CMK (cell line): ENCODE measurements at places on chromosomes 2 and 18.

DNA sequence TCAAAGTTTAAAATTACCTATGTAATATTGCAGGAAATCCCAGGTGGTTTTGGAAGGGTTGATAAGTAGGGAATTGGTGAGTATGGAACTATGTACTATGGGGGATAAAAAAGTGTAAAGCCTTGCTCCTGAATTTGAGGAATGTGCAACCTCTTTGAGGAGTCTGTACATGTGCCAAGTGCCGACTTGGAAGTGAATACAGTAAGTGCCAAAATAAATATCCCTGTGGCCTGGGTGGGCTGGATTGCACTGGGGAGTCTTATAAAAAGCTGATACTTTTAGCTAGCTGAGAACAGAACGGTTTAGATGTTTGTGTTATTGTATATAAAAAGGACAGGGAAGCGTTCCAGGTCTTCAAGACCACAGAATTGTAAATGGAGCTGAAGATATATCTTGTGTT lies 317.1 kb upstream of the LRRTM1 start:
- no peak for DNase-seq

DNA sequence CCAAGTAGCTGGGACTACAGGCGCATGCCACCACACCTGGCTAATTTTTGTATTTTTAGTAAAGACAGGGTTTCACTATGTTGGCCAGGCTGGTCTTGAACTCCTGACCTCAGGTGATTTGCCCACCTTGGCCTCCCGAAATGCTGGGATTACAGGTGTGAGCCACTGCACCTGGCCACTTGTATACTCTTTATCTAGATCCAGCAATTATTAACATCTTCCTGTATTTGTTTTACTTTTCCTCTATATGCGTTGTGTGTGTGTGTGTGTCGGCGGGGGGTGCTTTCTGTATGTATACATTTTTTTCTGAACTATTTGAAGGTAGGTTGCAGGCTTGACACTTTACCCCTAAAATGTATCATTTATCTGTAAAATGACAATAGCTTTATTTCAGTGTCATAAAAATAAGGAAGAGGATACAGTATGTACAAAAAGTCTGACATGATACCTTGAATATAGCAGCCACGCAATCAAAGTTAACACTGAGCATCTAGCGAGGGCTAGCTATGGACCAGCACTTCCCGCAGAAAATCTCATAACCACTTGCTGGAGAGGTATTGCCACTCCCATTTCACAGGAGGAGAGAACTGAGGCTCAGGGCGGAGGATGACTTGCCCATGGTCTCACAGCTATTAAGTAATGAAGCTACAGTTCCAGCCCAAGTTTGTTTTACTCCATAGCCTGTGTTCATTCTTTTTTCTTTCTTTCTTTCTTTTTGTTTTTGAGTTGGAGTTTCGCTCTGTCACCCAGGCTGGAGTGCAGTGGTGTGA lies 251.3 kb downstream of the MYCN start:
- DNase-seq, result no peak

DNA sequence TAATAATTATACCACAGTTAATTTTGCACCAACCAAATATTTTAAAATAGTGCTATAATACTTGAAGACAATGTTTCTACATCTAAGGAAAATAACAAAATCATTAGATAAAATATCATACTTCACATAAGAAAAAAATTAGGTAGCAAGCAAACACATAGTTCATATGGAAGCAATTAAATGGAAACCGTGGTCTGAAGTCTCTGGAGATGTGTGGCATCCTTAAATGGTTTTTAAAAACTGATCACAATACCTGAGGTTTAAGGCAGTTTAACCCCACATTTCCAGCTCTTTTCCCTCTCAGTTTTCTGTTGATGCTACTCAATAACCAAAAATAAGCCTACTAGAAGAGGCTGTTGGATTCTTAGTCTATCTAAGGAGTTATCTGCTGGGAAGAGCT lies 71.3 kb downstream of the ASXL2 start:
- no peak for DNase-seq

GRCh38 chr2:168120730-168121129 lies 126.7 kb downstream of the STK39 start:
- no peak for DNase-seq

- DNase-seq, result no peak
These were observed 6.5 kb upstream of the IL1R2 start for GRCh38 chr2:101985101-101985792.

DNA sequence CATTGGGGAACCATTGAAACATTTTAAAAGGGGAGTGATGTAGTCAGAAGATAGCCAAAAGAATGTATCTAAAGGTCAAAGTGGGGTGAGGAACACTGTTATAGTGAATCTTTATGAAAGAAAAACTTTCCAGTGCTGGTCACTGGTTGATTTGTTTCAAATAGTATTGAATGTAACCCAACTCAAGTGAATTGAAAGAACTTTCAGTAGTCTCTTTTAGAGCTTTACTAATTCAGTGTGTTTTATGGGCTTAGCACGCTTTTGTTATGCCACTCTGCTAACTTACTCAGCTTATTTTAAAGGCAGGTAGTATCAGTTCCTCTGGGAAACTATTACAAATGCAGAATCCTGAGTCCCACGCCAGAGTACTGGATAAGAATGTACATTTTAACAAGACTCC lies 57.3 kb downstream of the GTF2A1L start:
- no peak for DNase-seq

- DNase-seq, result no peak
These were observed 72.7 kb upstream of the LYPD6B start for GRCh38 chr2:148965623-148966437.

DNA sequence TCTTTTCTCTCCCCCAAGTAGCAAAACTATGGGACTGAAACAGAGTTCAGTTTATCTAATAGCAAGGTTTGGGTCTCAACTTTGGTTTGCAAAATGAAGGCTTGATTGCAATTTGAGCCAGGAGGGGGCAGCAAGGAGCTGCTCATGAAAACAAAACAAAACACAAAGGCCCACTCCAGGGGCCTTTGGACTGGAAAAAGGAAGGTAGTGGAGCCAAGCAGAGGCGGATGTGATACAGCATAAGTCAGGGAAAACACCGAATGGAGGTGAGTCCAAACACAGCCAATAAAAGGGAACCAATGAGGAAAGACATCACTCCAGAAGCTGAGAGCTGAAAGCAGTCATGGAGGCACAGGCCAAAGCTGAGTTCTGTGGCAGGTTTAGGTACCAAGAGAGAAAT lies 799.7 kb upstream of the ACVR2A start:
- no peak for DNase-seq
